ENCODE measurements at places on chromosomes 3 and 15.

- no peak for DNase-seq
These were observed 23.2 kb downstream of the CYP8B1 start for GRCh38 chr3:42852441-42852840.

DNA sequence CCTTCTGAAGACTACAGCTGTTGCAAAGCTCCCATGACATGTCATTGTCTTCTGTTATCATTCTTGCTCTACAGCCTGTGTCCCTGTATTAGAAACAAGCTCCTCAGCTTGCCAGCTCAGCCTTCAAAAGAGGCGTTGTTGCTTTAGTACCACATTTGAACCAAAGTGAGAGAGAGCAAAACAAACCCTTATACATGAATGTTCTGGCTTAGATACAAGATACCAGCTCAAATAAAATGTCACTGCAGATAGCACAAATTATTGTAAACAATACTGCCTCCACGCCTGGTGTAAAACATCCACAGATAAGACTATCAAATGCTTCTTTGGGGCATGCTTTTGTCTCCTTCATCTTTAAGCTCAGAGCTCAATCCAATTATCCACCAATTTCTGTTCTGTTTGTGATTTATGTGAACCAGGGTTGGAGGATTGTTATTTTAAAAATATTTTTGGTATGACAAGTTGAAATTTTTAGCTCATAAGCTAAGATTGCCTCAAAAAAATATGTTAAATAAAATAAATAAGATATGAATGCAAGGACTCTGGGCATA, 403.6 kb upstream of the CDIN1 start:
- DNase-seq: no peak

DNA sequence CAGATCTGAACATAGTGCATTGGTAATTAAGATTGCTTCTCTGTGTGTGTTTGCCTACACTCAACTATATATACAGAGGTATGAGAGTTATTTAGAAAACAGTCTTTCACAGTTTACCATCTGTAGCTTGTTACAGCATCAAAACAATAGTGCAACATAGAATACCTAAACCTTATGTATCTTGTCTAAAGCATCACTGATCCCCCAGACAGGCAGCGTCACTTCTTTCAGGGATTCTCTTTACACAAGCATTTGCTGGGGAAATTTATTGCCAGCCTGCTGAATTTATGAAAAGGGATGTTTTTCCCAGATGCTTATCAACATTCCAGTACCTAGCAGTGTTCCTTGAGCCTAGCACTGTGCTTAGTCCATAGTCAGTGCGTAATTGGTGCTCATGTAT, 195.8 kb upstream of the COL8A1 start:
- no peak for DNase-seq

- DNase-seq: no peak
These were observed 30.2 kb upstream of the BSN start for GRCh38 chr3:49523756-49524747.

DNA sequence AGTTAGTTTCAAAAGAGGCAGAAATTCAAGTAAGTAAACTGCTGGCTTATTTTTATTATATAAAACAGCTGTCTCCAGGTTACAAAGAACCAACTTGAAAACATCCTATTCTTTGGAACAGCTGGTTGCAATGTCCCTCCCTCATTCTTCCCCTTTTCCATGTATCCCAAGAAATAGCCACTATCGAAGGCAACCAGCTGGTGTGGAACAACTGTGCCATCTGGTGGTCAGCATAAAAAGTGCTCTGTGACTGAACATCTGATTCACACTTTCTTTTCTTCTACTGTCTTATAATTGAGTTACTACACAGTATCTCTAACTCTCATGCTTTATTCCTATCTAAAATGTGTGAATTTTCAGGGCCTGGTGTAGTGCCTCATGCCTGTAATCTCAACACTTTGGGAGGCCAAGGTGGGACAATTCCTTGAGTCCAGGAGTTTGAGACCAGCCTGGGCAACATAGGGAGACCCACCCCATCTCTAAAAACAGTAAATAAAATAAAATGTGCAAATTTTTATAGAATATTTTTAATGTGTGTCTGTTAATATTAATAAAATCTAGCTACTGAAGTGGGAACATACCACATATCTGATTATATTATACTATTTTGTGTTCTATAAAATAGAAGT, 9.6 kb downstream of the OSBPL11 start:
- DNase-seq: no peak

GRCh38 chr3:195178124-195178910, 92.6 kb downstream of the XXYLT1 start:
- no peak for DNase-seq

GRCh38 chr15:35244227-35244626, 159.1 kb upstream of the NANOGP8 start:
- no peak for DNase-seq

DNA sequence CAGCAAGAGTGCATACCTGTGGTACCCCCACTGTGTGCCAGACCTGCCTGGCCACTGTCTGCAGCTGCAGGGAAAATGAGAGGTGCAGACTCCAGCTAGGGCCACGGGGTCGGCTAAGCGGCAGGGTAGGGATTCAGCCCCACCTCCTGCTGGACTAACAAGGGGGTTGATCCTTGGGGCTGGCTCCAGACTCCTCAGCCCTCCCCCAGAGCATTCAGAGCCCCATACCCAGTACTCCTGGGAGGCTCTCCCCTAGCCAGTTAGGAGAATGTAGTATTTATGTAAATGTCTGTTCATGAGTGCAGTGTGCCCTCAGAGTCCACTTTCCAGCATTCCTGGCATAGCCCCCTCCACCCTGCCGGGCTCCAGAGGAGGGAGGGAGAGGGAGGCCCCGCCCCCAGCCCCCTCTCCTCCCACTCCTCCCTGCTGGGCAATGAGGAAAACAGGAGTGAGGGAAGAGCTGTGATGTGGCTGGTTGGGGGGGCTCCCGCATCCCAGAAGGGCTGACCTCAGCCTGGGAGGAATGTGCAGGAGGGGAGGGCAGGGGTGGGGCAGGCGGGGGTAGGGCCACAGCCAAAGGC, 4.5 kb upstream of the SEMA3B start:
- DNase-seq: no peak

DNA sequence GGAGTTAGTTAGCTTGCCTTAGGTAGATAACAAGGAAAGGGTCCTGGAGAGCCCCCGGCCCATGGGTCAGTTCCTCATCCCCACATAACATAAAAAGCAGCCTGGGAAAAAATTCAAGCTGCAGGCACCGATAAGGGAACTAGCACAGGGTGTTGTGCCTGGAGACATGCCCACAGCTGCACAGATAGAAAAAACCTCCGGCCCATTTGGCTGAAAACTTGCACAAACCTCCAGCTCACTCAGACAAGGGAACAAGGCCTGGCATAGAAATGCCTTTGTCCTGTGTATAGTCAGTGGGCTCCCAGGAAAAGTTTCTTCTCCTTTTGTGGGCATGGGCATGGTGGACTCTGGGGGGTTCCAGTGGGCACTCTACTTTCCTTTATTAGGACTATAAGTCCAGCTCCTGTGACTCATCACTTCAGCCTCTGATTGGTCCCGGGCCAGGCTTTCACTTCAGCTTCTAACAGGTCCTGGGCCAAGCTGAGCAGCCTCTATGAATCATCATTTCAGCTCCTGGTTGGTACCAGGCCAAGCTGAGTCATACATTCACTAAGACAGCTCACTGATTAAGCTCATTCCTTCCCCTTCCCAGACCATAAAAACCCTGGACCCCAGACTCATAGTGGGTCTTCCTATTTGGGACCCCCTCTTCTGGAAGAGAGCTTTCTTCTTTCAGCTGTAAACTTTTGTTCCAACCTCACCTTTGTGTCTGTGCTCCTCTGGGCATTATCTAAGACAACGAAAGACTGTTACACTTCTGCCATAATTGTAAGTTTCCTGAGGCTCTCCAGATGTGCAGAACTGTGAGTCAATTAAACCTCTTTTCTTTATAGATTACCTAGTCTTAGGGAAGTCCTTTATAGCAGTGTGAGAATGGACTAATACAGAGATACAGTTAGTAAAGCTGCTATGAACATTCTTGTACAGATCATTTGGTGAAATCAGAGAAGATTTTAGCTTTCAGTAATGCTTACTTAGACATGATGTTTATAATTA, 348.0 kb upstream of the DPPA4 start:
- DNase-seq: no peak

- DNase-seq: no peak
These were observed 26.2 kb downstream of the NME9 start for GRCh38 chr3:138303474-138303873.

- no peak for DNase-seq
These were observed 288.7 kb downstream of the WDR72 start for GRCh38 chr15:53470743-53471142.

- no peak for DNase-seq
These were observed 76.4 kb downstream of the UBR1 start for GRCh38 chr15:43029476-43029875.

DNA sequence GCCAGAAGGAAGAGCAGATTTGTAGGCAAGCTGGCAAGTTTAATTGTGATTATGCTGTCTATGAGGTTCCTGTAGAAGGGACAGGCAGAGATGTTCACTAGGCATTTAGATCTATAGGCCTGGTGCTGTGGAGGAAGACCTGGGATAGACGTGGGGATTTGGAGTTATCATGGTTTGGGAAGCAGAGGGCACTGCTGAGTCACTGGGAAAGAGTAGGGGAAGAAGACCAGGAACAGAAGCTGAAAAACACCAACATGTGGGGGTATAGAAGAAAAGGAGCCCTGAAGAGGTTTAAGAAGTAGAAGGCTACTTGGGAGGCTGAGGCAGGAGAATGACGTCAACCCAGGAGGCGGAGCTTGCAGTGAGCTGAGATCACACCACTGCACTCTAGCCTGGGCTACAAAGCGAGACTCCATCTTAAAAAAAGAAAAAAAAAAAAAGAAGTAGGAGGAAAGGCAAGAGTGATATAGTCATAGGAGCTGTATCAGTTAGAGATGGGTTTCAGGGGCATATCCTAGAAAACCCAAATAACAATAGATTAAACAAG, 19.3 kb downstream of the GRK7 start:
- DNase-seq: no peak

DNA sequence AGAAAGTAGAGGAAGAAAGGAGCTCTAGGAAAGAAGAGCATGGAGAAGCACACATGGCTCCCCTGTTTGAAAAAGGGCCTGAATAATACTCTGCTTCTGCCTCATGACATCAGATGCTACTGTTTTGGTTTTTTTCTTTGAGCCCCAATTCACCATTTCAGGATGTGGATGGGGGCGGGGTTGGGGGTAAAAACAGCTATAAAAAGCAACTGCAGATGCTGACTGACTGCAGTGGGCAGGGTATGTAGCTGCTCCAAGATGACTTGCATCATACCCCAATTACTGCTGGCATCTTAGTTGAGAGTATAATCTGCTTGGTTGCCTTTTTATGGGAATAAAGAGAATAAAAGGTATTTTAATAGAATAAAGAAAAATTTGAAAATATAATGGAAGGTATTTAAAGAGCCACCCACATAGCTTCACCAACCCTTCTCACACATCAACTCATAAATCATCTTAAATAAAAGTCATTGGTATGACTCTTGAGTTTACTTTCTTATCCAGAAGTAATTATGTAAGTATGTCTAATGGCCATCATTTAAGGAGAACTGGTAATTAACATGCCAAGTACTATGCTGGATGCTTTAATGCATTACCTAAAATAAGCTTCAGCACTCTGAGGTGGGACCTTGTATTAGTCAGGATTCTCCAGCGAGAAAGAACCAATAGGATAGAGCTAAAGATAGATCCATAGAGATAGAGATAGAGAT, 36.4 kb upstream of the TMEM45A start:
- DNase-seq: no peak
